Tongue (tissue), 3 donors: ENCODE measurements at places on chromosomes 5 and 9. TPM values are rescaled to one million over a fixed set of nuclear protein-coding genes. Genes with fewer than 3 reads are reported as not detected.

Gene DMRTA1
- 1.9 TPM for total RNA-seq

Gene B4GALT1
- 30.1 TPM for total RNA-seq

Gene BAAT
- 0.41 TPM for total RNA-seq

Gene TRIM14
- 4.3 TPM for total RNA-seq

Gene TBC1D9B
- total RNA-seq = 65.8 TPM

Gene ABL1
- total RNA-seq = 72.9 TPM

- DNase-seq = peak; percentile 84
Measured at GRCh38 chr9:111038331-111039230, at the start of gene LPAR1. LPAR1 (minus strand) TSS chr9:111038470; CDS start chr9:110972117, 66,353 bp downstream.

DNA sequence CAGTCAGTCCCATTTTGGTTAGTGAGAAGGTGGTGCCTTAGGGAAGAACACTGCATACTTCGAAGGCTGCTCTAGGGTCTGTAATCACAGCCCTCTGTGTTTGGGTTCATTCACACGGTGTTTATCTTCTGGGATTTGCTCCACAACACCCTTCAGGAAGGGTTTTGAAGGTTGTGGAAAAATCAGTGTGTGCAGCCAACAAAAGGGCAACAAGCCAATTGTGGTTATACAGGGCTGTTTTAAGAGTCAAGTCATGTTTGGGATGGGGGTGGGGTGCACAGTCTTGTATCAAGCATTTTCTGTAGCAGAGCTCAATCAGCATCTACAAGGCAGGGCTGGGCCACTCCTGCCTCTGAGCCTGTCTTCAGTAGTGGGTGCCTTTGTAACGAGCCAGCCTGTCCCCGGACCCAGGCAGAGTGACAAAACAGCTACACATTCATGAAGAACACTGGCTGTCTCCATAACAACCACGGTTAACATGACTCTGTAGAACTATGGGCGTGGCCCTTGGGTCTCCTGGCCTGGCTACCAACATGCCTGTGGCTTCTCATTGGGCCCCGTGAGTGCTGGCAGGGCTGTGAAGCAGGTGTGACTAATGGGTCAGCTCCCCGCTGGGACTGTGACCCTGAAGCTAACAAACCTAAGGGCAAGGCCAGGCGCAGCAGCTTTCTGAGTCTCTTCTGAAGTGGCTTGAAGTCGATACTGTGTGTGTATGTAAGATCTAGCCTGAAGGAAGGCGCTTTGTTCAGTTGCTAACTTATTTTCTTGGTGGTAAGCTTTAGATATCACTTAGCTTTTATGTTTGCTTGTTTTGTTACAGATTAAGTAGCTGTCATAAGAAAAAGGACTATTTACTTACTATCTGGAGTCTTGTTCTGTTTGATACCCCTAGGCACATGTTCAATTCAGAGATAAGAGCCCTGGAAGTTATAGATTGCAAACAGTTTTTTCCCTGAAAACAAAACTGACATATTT, 27.9 kb upstream of the GOLM1 start:
- peak; percentile 75 for DNase-seq

- no peak for DNase-seq
Measured at GRCh38 chr9:132408521-132408920, 1.5 kb upstream of the CFAP77 start.

DNA sequence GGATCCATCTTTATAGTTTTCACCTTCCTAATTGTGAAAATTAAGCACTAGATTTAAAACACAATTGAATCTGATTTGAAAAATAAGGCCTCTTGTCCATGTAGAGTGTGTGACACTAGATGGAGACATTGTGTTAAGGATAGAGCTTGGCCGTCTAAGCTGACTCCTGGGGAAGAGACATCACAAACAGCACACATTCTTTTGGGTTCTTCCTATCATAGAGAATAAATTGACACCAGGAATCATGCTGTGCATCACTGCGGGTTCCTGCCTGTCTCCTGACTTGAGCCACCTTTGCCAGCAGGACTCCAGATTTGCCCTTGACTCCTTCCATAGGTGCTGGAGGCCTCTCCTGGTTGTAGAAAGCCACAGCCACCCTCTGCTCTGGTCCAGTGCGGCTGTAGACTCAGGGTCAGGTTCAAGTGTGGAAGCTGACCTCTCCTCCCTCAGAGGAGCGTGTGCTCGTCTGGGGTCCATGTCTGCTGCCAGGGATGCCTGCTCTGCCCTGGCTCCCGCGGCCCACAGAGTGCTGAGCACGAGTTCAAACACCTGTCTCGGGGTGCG, 11.2 kb downstream of the ROPN1L start:
- DNase-seq = peak; percentile 80

GRCh38 chr9:84139296-84140070, 158.9 kb downstream of the RMI1 start:
- peak; percentile 81 for DNase-seq

DNA sequence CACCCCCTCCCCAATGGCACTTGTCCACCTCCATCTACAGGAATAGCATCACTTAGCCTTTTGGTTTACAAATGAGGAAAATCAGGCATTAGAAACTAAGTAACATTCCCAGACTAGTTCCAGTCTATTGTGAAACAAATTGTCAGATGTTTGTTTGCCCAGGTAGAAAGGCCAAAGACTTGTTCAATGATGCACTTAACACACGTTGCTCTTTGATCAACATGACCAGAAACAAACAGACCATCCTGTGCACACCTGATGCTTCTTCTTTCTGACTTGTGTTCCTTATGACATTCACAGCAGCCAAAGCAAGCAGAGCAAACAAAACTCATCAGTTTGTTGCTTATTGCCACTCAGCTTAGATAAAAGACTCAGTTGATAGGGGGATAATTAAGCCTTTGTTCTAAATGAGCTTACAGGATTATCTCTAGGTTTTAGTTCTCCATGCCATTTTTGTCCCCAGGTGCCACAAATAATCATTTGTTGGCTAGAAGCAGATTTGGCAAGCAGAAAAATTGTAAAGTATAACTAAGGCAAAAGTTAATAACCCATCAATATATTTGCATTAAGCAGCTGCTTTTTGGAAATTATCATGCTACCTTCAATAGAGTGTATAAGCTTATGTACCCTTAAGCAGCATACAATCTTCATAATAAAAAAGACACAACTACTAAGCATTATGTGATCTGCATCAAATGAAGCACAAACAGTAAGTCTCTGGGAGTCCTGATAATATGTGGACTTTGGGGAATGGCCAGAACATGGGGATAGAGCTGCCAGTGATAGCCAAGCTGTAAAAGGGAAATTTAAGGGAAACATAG, 26.3 kb upstream of the FST start:
- DNase-seq = no peak

DNA sequence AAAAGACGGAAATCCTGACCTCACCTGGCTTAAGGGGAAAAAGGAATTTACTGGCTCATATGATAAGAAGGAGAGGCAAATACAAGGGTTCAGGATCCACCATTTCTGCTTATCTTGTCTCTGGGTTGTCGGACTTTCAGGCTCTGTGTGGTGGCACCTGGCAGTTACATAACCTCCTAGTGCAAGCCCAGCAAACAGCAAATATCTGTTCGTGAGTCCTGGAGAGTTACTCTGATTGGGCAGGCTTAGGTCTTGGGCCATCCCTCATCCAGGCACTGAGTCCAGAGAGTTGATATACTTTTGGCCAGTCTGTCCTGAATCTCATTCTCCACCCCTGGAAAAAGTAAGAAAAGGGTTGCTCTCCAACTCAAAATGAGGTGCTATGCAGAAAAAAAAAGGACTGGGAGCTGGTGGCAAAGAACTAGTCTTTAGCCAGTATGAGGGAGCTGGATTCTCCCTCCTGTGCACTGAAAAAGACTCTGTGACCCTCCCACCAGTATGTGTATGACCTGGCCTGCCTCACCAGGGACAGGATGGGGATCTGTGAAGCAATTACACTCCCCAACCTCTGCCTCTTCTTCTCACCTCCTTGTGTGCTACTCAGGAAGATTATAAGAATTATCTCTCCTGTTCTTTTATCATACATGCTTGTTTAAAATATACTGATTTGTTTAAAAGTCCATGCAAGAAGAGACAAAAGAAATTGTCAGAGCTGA, 282.9 kb downstream of the ARHGAP26 start:
- no peak for DNase-seq

- peak; percentile 49 for DNase-seq
Measured at GRCh38 chr9:20355022-20355421, 267.3 kb downstream of the MLLT3 start.

GRCh38 chr9:112809906-112810305, 59.3 kb downstream of the SNX30 start:
- DNase-seq = no peak
